ENCODE measurements at places on chromosomes 2 and 18.

DNA sequence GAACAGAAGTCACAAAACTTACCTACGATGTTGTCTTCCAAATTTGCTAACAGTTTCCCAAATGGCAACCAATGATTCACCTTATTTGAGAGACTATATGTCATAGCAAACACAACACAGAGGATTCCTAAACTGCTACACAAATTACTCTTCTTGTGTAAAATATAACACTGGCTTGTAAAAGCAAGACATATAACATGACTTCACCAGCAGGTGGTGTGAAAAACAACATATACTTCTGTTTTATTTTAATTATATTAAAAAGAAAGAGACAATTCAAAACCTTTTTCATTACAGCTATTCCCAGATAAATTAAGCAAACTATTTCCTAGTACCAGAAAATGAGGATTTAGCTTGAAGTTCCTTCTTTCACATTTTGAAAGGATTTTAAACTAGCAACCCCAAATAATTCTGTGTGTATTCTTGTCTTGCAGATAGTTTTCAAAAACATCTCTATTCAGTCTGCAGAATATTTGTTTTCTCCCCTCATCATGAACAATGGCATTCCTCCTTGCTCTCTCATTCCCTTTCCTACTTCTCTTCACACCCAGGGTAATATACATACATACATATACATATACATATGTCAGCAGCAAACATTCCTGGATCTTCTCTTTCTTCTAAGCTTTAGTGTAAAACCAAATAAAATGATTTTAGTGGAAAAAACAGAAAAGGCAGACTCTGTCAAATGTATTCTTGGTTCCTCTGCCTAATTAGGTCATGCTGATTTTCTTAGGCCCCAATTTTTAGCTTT is 62.1 kb downstream of the SCN3A start:
- DNase-seq, result no peak

DNA sequence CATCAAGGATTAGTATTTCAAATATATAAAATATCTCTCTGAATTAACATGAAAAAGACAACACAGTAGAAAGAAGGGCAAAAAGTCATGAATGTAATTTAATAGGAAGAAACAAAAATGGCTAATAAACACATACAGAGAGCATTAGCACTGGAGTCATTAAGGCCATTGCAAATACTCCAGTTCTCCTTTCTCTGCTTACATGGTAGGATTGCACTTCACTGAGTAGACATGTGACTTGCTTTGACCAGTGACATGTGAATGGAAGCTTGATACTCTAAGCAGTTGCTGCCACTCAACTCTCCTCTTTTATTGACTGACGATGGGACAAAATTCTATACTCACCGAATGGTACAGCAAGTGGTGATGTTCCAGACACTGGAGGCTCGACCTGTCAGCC is 153.9 kb upstream of the LGALSL start:
- DNase-seq, result no peak

DNA sequence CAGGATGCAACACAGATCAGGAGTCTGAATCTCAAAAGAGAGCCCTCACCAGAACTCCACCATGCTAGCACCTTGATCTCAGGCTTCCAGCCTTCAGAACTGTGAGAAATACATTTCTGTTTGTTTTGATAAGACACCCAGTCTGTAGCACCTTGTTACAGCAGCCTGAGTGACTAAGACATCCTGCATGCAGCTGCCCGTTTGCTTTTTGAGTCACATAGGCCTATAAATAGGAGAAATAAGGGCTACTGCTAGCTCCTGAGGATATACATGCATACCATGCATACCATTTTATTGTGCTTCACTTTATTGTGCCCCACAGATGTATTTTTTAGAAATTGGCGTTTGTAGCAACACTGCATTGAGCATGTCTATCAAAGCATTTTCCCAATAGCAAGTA is 337.8 kb downstream of the CDH2 start:
- no peak for DNase-seq

- DNase-seq, result no peak
These were observed 37.9 kb downstream of the CDH20 start for GRCh38 chr18:61371111-61371510.

DNA sequence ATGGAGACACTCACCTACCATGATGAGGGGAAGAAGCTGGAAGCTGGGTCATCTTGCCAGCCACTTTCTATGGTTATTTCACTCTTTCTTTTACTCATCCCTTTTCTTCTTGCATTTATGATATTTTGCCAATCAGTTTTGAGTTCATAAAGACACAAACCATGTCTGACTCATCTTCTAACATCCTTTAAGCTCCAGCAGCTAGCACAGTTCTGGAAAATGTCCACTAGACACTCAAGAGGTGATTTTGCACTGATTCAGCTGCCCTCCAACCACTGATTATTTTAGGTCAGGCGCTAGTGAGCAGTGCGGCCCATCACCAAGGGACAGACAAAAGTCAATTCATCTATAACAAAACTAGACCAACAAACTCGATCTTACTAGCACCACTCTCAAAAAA is 537.1 kb upstream of the ID2 start:
- no peak for DNase-seq

- no peak for DNase-seq
These were observed 5.0 kb upstream of the ADAM17 start for GRCh38 chr2:9560628-9561027.

GRCh38 chr2:47819834-47820233 is 36.9 kb downstream of the MSH6 start:
- DNase-seq, result no peak
